Natural killer cell (primary cell): ENCODE measurements at places on chromosomes 5 and 9.

DNA sequence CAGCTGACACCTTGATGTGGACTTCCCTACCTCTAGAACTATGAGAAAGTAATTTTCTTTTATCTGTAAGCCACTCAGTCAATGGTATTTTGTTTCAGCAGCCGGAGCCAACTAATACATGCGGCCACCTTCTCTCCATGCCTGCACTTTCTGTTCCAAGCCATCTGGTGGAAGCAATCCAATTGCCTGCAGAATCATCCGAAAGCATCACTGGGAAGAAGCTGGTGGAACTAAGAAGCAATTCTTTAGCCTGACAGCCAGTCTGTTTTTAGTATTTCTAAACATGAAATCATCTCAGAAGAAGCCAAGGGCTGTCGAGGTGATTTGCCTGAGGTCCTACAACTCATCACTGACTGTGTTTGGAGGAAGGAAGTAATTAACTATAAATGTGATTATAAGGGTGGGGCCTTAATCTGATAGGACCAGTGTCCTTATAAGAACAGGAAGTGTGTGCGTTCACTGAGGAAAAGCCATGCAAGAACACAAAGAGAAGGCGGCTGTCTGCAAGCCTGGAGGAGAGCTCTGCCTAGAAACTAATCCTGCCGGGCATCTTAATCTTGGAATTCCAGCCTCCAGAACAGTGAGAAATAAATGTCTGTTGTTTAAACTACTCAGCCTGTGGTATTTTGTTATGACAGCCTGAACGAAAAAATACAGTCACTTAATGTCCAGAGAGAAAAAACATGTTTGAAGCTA lies 49.1 kb downstream of the NXNL2 start:
- no peak for DNase-seq

DNA sequence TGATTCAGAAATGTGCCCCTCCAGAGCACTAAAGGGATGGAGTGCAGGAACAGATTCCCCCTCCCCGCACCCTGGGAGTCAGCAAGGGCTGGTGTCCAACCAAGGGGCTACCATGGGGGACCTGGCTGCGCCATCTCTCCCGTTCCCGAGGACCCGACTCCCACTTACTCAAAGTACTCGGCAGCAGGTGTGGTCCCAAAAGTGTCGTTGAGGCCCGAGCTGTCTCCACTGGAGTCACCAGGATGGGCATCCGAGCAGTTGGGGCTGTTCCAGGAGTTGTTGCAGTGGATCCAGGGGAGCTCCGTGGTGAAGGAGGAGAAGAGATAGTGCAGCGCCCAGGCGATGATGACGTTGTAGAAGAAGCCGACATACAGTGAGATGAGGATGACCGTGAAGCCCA lies 12.9 kb downstream of the SLC6A3 start:
- no peak for DNase-seq

DNA sequence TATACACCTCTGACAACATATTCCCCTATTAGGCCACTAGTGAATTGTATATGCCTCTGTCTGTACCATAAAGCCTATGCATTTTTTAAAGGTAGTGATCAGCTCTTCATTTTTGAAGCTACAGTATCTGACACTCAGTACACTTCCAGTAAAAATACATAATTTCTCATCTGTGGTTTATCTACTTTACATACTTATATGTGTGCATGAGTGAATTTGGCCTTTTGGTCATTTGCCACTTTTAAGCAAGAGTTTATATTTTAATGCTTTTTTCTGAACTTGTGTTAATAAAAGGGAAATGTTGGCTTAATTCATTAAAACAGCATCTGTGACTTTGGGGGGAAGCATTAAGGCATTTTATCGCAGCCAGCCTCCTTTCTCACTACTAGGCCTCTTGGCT lies 47.8 kb downstream of the ST8SIA4 start:
- DNase-seq = no peak

GRCh38 chr5:41790038-41790776 lies 80.0 kb downstream of the OXCT1 start:
- DNase-seq = no peak

GRCh38 chr9:107685376-107685775 lies 195.8 kb upstream of the KLF4 start:
- DNase-seq = no peak

DNA sequence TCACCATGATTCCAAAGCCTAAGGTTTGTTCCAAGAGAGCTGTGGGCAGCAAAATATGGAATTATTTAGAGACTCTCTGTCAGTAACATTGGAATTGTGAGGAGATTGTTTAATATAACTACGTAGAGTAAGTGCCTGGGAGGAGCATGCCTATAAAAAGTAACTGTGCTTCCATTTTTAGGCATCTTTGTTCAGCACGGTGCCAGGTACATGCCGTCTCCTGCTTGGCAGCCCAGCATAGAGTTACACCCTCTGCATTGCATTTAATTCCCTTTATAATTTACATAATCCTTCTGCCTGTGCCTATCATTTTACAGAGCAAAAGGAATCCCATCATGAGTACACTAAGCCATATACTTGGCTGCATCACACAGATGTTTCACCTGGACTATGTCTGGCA lies 32.1 kb upstream of the ALDH1A1 start:
- DNase-seq = no peak
